SHP77 treated with DMSO at 0.1 percent for 48 hours (cell line): ENCODE measurements at places on chromosomes 5 and 9.

GRCh38 chr9:14730461-14730898 is 7.9 kb upstream of the CER1 start:
- DNase-seq: no peak

DNA sequence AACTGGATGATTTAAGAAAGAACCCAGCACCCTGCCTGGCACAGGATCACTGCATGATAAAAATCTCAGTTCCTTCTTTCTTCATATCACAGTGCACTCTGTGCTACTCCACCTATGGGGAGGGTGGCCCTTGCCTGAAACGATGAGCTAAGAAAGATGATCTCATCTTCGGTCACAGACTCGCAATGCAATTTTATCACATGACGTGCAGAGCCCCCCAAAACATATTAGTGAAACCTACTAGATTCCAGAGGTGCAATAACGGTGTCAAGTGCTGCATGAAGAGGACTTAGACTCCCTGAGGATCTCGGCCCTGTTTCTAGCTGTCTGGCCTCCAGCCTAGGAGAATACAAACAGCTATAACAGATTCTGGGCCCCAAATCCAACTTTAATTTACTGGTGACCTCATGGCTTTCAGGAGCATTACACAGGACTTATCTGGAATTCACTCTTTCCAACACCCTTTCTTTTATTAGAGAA is 104.0 kb downstream of the EBF1 start:
- DNase-seq: no peak

GRCh38 chr5:85108471-85108870 is 723.8 kb upstream of the EDIL3 start:
- DNase-seq: no peak

GRCh38 chr9:89006267-89006666 is 15.0 kb downstream of the S1PR3 start:
- DNase-seq: no peak

- DNase-seq: no peak
Observed at GRCh38 chr5:139837711-139838380, 42.2 kb downstream of the PSD2 start.

DNA sequence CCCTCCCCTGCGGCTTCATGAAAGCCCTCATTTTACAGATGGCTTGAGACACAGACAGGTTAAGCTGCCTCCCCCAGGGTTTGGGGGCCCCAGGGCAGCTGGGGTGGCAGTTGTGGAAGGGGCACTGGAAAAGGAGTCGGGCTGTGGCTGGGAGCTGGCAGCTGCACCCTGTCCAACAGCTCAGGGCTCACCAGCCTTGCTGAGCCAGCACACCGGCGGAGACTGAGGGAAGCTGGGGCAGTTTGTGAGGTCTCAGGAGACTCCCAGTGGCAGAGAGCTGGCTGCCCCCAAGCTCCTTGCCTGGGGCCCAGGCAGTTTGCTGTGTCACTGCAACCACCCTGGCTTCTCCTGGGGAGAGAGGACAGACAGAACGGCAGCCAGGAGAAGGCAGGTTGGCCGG is 34.8 kb upstream of the RAPGEF1 start:
- no peak for DNase-seq

- peak; percentile 14 for DNase-seq
Observed at GRCh38 chr5:40505031-40505430, 174.7 kb upstream of the PTGER4 start.

DNA sequence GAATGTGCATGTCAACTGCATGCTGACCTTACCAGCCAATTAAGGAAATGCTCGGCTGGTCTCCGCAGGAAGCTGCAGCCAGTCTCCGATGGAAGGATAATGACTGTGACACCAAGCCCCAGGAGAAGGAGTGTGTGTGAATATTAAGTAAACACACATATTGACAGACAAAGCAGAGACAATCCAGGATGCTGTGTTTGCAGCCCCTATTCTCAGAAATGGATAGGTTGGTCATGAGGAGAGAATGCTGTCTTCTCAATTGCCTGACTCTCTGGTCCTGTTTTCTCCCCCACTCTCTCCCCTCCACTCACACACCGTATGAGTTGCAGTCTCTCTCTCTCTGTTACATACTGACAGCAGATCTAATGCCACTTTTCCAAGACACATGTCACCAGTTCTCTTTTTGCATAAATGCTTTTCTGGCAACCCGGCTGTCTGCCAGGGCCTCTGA is 85.7 kb downstream of the EPB41L4A start:
- no peak for DNase-seq

DNA sequence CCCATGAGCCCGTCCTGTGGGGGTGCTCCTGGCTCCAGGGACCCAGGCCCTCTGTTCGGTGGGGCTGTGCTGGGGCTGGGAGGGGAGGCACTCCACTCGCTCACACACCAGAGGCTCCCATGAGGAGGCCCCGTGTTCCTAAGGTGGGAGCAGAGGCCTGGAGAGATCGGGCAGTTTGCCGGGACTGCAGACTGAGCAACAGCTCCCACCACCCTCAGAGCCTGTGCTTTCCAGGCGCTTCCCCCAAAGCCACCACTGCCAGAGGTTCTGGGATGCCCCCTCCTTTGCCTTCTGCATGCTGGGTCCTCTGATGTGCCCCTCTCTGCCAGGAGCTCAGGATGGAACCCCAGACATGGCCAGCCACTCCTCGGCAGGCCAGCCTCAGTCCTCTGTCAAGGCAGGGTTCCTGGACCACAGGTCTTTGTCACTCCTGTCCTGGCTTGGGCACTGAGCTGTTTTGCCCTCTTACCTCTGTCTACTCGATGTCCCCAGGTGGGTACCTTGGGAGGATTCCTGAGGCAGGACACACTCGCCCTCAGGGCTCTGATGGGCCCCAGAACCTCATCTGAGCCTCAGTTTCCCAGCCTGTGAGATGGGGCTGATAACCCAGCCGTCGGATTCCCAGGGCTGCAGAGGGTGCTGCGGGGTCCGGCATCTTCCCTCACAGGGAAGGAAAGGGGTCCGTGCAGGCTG is 80.8 kb downstream of the TSPAN17 start:
- DNase-seq: no peak

DNA sequence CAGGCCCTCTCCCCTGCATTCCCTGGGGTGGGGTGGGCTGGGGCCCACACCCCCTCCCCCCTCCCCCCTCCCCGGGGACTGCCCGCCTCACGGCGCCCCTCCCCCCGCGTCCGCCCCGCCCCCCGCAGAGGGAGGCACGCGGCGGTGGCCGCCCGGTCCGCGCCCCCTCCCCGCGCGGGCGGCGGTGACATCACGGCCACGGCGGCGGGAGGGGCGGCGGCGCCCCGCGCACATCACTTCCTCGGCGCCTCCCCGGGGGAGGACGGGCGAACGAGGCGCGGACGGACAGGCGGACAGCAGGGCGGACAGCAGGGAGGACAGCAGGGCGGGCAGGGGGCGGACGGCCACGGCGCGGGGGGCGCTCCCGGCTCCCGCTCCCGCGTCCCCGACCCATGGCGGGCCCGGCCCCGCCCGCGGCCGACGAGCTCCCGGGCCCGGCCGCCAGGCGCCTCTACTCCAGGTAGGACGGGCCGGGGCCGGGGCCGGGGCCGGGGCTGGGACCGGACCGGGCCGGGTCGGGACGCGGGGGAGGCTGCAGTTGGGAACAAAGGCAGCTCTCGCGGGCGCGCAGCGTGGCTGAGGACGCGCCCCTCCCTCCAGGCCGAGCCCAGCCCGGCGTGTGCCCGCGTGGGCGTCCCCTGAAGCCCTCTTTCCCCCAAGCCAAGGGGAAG is at the start of gene GPSM1:
GPSM1 (plus strand) TSS at position 236 of the 671 bp plus-strand sequence; CDS start at position 393, 157 bp downstream.
- no peak for DNase-seq

DNA sequence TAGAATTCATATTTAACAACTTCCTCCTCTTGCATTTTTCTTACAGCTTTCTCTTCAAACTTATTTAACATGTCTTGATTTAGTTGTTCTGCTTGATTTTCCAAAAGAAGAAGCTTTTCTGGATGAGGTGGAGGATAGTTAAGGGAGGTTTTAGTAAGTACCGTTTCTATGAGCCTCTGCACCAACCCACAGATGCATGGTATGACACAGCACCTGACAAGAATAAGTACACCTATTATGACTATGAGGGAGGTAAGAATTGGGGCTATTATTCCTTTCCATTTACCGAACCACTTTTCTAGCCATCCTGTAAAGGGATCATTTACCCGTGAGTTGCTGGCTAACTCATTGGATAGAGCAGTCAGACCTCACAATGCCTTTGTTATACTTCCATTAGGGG is 2.5 kb upstream of the HMGCS1 start:
- no peak for DNase-seq

DNA sequence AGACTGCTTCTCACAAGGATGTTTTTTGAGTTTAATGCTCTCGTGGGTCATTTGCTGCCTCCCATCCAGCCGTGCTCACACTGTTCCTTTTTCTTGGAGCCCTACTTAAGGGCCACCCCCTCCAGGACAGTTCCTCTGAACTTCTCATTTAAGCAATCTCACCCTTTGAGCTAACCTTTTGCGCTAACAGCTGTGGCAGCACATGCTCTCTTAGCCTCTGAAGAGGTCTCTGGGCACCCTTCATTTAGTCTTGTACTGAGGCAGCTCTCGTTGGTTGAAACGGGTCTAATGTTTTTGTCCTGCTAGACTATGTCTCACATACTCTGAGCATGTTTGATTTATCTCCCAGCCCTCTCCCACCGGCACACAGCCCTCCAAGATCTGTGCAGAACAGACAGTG is 11.8 kb downstream of the ALDH1B1 start:
- DNase-seq: no peak

DNA sequence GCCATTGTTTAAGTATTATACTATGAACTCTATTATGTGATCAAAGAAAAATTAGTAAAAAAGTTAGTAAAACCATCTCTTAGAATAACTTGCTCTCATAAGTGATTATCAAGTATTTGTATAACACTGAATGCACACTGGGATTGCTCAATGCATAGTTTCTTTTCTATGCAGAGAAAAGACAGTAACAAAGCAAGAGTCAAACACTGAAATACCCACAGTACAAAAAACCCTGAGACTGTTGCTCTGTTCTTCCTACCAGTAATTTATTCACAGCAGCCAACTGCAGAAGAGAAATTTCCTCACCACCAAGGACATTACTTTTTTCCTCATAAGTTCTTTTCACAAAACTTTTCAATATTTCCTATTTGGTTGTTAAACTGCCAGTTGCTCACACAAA is 634.4 kb downstream of the DTWD2 start:
- no peak for DNase-seq

DNA sequence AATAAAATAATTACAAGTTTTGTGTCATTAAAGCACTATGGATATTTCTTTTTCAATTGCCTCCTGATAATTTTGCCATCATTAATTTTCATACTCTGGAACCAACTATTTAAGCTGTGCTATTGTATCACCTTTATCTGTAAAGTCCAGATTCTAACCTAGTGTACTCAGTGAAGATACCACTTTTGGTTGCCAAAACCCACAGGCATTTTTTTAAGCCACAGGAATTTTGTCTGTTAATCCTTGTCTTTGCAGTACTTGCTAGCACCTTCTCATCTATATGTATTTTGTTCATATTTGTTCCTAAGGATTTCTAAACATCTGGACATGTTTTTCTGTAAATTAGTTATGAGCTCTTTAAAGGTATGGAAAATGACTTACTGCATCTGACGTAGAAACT is 481.4 kb upstream of the DAB2 start:
- no peak for DNase-seq

DNA sequence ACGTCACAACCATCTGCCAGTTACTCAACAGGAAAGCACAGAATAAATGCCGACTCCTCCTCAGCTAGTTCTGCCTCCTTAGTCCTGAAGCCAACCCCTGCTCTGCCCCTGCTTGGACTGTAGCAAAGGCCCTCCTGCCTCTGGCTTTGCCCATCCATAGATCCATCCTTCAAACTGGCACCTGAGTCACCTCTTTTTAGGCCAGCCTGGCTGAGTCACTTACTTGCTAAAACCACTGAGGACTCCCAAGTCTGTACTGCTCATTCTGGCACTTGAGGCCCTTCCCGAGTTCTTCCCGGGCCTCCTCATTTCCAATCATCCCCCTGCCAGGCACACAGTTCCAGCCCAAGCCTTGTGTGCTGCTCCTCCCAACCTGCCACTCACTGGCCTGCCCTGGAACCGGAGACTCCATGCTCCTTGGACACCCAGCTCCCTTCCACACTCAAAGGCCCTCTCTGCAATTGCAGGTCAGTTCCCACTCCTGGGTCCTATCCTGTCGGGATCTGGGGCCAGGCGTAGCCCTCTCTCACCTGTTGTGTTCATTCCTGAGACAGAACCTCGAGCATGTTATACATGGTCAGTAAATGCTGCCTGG is 220.1 kb downstream of the DAB2IP start:
- no peak for DNase-seq

- DNase-seq: no peak
Observed at GRCh38 chr9:129241725-129242124, 63.7 kb upstream of the IER5L start.

DNA sequence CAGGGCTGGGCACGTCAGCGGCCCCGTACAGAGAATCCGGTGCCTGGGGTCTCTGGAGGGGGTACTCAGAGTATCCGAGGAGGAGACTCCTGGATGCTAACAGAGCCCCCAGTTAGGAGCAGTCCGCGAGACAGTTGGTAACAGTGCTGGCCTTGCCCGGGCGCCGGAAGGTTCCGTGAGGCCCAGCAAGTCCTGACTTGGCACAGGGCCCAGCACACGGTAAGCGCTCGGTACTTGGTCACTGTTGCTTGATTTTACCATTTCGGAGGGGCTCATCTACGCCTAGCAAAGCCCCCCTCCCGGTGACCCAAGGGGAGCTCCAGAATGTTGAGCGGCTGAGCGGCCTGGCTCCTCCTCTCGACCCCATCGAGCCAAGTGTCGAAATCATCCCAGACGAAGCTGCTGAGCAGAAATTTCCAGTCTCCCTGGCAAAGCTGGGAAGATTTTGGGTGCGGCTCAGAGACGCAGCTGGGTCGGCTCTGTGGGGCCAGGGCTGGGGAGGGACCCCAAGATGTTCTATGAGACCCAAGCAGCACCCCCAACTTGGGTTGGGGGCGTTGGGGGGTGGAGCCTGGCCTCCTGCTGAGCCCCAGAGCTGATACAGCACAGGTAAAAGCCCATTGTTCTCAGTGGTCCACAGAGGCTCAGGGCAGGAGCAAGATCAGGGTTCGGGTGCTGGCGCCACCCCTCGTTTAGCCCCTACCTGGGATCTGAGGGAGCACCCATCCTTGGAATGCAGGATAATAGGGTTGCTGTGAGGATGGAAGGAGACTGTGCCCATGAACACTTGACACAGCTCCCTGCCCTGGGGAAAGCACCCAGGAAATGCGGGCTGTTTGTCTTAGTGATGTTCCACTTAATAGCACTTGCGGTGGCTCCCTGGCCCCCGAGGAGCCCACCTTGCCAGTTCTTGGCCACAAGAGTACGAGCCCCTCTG is 137.2 kb downstream of the C9orf50 start:
- no peak for DNase-seq

GRCh38 chr9:127005770-127006314 is 91.3 kb downstream of the RALGPS1 start:
- no peak for DNase-seq

- DNase-seq: no peak
Observed at GRCh38 chr5:29077451-29077850, 2039.1 kb upstream of the CDH9 start.

DNA sequence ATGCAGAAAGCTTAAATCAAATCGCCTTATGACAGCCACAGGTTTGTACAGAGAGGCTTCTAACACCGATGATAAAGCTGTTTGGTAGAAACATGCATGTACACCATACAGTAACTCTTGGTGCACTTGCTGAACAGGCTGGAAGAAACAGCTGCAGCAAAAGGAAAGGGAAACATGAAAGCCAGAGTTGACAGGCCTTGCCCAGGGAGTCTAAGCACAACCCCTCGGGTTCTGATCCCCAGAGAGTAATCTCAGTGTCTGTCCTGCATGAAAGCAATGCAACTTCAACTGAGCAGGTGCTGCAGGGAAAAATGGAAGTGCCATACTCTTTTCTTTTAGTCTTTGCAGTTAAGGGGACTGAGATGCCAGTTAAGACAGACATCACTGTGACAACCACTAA is 419.9 kb downstream of the BNC2 start:
- no peak for DNase-seq
